ENCODE measurements at places on chromosomes 1 and 21.

- DNase-seq = no peak
Measured at GRCh38 chr1:18923756-18924211, 21.4 kb upstream of the ALDH4A1 start.

- DNase-seq = no peak
Measured at GRCh38 chr1:94160811-94161210, 39.9 kb upstream of the ABCA4 start.

DNA sequence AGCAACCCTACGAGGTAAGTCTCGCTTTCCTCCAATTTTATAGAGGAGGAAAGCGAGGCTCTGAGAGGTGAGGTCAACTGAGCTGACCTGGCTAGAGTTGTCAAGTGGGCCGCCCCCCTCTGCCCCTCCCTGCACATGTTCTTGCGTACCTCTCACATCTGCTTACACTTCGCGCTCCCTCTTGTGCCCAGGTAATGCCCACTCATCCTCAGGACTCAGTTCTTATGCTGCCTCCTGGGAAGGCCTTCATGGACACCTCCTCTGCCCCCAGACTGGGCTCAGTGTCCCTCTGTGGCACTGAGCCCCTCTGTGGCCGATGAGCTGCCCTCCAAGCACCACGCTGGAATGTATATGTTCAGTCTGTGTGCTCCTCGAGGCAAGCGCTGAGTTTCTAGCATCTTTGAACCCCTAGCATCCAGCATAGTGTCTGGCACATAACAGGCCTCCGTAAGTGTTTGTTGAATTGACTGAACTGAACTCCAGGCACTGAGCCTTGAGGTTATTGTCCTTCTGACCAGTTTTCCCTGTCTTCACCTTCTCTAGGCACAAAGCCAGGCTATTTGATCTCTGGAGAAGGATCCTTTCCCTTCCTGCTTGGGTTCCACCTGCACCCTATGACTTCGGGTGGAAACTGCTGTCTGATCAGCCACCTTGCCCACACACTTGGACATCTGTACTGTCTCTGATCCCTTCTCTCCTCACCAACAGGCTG, 13.5 kb downstream of the MOV10 start:
- no peak for DNase-seq

DNA sequence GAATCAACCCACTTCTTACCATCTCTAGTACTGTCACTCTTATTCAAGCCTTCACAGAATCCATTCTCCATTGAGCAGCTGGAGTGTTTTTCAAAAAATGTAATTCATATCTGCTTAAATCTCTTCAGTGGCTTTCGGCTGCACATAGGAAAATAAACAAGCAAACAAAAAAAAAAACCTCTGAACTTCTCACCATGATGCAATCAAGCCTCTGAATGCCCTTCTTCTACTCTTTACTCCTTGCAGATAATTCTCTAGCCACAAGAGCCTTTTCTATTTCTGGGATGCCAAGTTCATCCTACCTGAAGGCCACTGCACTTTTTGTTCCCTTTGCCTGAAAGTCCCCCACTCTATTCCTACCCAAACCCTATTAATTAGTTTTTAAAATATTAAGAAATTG, 14.2 kb downstream of the PIGM start:
- DNase-seq = no peak
